Eye (tissue), 1 donor: ENCODE measurements at places on chromosomes 3 and 15.

DNA sequence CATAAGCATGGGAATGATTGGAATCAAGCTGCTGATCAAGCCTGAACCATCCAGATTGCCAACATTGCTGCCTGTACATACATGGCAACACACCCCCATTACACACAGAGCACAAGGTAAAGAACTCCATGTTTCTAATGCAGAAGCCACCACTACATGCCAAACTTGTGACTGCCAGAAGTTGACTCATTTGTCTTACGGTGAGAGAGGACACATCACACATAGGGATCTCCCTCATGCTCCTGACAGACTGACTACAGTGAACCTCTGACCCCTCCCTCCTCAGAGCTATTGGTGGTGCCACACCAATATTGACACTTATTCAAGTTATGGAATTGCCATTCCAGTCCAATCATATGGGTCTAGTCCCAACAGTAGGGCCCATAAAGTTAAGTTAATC lies 42.3 kb downstream of the EFHB start:
- DNase-seq: no peak

GRCh38 chr3:56985878-56986277 lies 74.6 kb upstream of the SPATA12 start:
- DNase-seq: no peak

DNA sequence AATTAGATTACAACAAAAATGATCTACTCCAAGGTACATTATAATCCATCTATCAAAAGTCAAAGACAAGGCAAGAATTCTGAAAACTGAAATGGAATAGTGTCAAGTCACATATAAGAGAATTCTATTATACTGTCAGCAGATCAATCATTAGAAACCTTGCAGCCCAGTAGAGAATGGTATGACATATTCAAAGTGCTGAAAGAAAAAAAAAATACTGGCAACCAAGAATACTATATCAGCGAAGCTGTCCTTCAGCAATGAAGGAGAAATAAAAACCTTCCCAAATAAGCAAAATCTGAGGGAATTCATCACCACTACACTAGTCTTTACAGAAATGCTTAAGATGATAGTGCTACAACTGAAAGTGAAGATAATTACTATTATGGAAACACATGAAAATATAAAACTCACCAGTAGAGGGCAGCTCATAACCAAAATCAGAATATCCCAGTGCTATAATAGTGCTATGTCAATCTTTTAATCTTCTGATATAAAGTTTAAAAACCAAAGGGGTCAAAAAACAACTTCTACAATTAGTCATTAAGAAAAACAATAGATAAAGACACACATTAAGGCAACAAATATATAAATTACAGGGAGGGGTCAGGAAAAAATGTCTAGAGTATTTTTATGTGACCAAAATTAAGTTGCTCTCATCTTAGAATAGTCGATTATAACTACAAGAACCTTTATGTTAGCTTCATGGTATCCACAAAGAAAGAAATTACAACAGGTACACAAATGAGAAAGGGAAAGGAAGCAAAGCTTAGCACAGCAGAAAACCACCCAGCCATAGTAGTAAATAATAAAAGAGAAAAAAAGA lies 190.7 kb upstream of the CNTN6 start:
- no peak for DNase-seq

- DNase-seq: no peak
Measured at GRCh38 chr3:69255928-69256327, 130.0 kb downstream of the FRMD4B start.

DNA sequence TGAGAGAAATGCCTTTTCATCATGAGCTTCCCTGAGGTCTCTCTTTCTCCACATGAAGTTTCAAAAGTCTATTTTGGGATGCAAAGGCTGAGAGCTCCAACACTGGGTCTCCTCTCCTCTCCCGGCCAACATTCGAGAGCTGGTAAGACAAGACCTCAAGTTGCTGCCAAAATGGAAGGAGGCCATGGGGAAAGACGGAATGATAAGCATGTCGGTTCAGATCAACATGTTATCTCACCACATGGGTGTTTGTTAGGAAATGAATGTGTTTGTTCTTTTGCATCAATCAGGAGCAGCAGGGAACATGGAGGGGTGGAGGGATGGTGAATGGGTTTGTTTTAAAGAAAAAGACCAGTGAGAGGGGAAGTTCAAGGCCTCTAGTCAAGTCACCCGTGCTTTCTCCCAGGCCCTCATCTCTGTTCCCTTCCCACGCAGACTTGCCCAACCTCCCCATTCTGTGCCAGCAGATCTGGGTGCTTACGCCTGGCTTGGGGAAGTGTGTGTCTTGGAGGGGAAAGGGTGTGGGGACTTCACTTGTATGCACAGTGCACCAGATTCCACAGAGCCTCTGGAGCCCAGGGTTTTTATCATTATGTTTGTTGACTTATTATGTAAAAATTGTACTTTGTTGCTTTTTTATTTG lies 23.5 kb upstream of the ATP10A start:
- DNase-seq: no peak

GRCh38 chr3:114827495-114827894 lies 319.6 kb downstream of the ZBTB20 start:
- DNase-seq: peak; percentile 74

DNA sequence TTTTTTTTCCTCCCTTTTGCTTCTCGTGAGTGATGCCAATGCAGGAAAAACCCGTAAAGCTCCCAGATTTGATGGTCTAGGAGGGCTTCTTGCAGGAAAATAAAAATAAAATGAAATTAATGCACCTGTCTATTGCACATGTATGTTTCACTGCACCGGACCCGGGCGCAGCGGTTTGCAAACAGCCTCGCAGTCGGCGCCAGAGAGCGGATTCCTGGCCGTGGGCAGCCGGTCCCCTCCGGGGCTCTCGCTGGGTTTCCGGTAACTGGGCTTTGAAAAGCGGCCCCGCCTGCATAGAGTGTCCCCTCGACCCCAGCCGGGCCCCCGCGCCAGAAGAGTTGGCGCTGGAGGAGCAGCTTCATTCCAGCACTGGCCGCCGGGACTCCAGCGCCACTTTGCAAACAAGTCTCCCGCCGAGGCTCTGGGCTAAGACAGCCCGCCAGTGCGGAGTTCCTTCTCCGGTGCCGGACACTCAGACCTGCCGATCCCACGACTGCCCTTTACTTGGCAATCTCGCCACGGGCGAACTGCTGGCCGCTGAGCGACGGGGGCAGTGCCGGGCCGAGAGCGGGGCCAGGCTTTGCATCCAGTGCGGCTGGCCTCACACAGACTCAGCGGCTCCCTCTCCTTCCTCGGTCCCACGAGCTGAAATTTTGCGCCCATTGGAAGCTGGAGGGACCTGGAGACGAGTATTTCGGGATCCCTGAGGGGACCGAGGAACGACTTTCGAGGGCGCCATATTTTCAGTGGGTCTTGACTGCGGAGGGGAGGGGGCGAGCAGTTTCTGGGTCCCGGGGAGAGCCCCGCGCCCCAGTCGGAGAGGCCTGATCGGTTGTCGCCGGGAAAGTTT lies 225.9 kb upstream of the C2CD4B start:
- DNase-seq: peak; percentile 85

GRCh38 chr15:77028451-77029165 lies 33.7 kb downstream of the PSTPIP1 start:
- DNase-seq: no peak

- DNase-seq: no peak
Measured at GRCh38 chr15:92043283-92043682, 189.8 kb downstream of the SLCO3A1 start.

DNA sequence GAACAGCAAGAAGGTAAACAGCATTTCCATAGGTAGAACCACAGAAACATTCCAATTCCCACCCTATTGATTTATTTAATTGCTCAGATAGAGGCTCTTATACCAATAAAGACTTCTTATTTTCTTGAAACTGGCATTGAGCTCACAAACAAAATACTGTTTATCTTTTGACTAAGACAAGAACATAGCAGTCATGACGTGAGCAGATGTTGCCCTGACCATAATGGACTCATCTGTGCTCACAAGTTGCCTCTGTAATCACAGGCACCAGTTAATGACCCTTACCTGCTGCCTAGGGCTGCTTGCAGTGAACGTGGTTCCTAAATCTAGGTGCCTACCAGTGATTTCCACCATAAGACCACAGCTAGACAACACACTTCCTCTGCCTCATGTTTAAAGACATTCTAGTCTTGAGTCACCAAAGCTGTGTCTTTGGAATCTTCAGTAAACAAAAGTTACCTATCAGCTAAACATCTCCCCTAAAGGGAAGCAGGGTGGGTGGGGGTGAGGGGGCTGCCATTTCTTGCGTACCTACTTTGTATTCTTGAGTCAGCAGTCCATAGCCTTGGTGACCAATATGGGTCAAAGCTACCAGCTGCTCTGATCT lies 2.1 kb downstream of the FYCO1 start:
- DNase-seq: no peak

GRCh38 chr3:14204515-14205284 lies 26.1 kb downstream of the LSM3 start:
- DNase-seq: no peak

DNA sequence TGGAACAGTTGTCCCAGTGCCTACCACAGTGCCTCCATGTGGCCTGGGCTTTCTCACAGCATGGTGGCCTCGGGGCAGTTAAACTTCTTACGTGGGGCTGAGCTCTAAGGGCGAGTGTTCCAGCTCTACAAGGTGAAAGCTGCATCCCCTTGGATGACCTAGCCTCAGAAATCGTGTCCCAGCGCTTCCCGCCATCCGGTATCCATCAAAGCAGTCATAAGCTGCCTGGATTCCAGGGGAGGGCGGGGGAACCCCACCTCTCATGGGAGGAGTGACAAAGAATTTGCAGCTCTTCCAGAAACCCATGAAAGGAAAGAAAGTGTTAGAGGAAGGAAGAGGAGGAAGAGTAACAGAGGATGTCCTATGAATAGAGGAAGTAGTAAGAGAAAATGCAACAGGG lies 45.8 kb upstream of the CCDC174 start:
- DNase-seq: no peak

GRCh38 chr3:27090275-27091041 lies 278.7 kb downstream of the NEK10 start:
- DNase-seq: no peak
